ENCODE measurements at places on chromosomes 7 and 10.
A peak's percentile ranks its signal among the peaks of the same experiment; 100 is the strongest.

DNA sequence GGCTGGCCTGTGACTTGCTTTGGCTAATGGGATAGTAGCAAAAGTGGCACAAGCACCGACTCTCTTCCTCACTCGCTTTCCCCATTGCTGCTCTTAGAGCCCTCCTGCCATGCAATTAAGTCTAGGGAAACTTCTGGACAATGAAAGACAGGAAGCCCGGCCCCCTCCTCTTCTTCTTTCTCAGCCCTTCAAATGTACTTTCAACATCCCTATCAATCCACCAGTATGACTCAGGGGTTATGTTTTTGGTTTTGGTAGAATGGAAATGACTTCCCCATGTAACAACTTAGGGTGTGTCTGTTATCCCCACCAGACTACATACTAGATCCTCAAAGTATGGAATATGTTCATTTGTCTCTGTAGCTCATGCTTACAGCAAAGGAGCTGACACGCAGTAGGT, 139.0 kb upstream of the GDF10 start:
- DNase-seq, result no peak

DNA sequence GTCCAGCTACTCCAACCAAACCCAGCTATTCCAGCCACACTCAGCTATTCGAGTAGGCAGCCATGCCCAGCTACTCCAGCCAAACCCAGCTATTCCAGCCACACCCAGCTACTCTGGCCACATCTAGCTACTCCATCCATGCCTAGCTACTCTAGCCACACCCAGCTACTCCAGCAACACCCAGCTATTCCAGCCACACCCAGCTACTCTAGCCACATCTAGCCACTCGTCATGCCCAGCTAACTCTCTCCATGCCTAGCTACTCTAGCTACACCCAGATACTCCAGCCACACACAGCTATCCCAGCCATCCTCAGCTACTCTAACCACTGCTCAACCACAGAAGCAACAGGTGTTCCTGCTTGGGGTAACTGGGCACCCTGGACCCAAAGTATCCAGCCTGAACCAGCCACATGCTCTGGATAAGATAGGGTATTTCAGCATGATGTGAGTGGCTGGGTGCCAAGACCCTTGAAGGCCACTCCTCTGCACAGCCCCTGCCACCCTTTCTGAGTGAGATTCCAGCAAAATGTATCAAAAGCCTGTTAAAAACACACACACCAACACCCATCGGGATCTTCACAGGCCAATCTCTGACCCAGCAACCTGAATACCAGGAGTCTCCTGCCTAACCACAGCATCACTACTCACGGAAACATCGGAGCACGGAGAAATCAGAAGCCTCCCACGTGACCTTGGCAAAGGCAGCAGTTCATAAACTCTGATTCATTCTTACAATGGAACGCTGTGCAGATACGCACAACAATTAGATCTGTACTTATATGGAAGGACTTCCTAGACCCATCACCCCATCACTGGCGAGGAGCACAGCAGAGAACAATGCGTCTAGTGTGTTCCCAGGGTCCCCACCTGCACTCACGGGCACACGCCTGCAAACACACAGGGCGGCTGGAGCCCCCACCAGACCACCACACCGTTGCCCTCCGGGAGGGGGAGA, 51.8 kb upstream of the DNAAF5 start:
- no peak for DNase-seq

DNA sequence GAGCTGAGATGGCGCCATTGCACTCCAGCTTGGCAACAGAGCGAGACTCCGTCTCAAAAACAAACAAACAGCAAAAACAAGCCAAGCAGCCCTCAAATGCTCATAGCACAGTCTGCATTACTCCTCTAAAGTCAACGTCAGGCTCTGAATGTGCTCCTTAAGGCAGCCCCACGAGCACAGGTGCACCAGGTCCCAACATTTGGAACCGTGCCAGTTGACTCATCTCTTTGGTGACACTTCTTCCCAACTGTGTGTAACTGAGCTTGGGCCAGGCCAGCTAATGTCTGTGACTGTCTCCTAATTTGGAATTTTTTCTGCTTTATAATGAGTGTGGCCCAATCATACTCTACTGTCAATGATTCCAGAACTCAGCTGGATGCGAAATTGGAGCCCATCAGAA, 66.3 kb upstream of the EFCAB10 start:
- no peak for DNase-seq

- DNase-seq, result no peak
These were observed 1621.6 kb downstream of the REEP3 start for GRCh38 chr10:65142641-65143435.

- DNase-seq, result no peak
These were observed 333.5 kb upstream of the NUPR2 start for GRCh38 chr7:56449762-56450161.

DNA sequence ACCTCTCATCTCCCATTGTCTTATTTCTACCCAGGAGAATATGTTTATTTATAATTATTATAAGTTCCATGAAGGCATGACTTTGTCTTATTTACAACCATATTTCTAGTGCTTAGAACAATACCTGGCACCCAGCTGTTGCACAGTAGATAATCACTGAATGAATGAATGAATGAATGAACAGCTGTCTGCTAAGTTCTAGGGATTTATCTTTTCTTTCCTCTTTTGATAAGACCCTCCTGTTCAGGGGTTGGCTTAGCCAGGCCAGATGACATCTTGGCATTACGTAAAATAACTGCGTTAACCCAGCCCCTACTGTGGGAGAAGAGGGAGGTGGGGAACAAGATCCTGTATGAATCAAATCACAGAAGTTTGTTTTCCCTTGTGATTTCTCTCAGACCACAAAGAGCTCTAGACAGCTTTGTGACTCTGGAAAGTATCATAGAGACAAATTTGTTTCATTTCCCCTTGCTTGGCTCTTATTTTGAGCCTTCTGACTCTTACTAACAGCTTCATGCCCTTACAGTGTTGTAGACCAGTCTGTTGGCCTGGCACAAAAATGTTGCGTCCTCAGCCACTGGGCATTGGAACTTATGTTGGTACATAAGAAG, 8.4 kb downstream of the ZNF862 start:
- DNase-seq, result peak; percentile 34
